ENCODE measurements at places on chromosomes 4 and X.

DNA sequence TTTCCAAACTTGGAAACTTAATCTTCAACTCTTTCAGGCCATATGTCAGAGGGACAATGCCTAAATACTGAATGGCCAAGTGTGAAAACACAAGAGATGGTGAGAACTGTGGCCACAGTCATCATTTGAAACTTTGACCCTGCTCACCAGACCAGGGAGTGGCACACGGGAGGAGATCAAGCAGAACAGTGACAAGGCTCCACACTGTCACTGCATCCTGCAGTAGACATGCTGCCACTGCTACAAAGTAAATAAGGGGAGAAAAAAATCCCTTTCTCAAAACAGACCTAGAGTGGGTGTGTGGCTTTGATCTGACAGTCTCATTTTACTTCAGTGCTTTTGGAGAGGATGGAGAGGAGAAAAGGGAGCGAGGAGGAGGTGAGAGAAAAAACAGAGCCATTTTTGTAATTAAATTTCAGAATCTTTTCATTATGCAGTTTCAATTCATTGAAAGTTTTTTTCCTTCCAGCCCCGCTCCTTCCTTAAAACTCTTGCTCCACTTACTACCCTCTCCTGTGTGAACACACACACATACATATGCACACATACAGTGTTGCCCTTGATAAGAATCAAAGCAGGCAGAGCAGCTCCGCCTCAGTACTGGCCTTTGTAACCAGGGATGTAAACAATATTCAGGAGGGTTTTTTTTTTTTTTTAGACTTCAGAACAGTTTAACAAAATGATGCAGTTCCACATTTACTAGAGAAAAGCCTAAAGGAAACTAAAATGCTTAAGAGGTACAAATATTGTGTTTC is 34.4 kb downstream of the NEXMIF start:
- DNase-seq = no peak

DNA sequence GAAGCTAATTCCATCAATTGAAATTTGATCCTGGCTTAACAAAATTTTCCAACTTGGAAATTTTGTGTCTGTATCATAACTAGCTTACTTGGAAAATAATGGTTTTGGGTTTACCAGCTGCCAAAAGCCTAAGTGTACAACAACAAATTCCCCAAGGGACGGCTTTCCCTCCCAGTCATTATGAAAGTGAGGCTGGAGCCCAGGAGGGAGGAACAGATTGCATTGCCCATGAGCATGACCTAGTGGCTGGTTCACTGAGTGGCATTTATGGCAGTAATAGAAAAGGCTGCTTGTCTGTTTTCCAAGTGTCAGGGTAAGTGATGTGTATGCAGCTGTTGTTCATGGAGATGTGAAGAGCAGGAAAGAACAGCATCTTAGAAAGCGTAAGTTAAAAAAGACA is 70.8 kb upstream of the HHIP start:
- DNase-seq = no peak

DNA sequence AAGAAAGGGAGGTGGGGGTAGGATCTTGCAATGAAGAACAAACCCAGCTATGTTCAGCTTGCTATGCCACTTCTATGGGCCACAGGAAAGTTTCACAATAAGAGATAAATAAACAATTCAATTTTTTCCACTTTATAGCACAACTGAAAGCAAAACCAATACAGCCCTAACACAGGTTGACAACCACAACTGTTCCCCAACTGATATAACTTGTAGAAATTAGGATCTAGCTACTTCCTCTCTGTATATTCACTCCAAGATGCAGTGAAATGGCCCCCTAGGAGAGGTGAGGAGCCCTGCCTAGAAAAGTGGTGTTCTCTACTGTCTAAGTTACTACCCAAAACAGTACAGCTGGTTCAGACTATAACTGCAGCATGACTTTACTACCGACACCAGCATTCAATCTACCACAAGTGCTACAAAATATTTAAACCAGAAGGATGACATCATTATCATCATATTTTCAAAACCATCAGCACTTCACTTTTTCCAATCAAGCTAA is 77.0 kb downstream of the FBXW7 start:
- no peak for DNase-seq

DNA sequence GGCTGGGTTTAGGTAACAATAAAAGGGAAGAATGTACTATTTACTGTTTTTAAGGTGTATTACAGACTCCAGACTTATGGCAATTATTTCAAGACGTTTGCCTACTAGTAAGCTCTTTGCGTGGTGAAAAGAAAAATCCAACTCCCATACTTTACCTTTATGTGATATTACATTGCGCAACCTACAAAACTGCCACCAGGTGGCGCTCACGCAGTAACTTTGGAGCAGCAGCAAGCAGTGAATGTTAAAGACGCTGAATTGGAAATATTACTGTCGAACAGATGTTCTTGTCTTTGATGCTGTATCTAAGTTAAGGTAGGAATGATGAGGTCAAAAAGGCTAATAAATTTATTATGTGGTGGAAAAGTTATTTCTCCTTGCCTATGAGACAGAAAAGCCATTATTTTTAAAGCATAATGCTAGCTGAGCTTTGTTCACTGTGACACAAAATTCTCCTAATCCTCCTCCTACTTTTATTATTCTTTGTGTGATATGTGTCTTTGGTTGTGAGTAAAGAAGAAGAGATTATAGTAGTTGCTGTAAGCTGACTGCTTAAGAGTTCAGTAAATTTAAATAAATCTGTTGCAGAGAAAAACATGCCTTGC is 1099.8 kb upstream of the TENM3 start:
- peak; percentile 18 for DNase-seq

GRCh38 chr4:139451997-139452396 is 1.9 kb upstream of the RAB33B start:
- no peak for DNase-seq

GRCh38 chr4:167721617-167722486 is 370.5 kb upstream of the ANXA10 start:
- DNase-seq = no peak

DNA sequence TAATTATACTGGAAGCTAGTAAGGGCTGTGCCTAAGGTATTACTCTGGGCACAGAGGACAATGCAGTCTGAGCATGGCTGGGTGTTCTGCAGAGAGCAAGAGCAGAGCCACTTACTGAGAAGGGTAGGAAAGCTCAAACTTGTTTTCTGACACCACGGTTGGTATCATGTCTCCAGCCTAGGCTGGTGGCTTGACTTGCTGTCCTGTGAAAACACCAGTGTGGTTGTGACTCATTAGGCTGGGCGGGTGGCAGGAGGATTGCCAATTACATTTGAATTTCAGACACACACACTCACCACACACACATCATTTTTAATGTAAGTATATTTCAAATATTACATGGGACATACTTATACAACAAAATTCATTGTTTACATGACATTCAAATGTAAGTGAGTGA is 19.7 kb upstream of the MTM1 start:
- DNase-seq = no peak

GRCh38 chrX:42624524-42624923 is 153.4 kb downstream of the PPP1R2C start:
- DNase-seq = no peak

GRCh38 chrX:153386097-153386496 is 15.1 kb downstream of the PNMA6E start:
- DNase-seq = no peak

DNA sequence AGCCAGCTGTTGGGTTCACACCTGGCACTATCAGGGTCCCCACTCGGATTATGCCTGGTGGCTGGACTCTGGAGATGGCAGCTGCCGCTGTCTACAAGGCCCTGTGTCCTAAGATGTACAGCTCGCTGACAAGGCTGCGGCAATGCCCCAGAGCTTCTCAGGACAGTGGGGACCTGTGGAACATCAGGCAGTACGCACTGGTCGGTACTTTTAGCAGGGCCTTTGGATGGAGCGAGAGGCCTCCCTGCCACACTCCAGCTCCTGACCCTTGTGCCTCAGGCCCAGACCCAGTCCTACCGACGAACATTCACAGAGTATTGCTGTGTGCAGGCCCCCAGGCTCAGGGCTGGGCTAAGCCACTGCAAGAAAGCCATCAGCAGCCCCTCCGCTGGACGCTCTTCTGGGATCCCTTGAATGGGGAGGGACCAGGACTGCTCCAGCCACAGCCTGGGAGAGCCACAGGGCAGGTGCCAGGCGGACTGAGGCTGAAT is 45.7 kb upstream of the HMX1 start:
- DNase-seq = no peak

GRCh38 chrX:124263743-124264142 is 68.7 kb upstream of the TEX13D start:
- DNase-seq = no peak

GRCh38 chr4:159950707-159951106 is 847.8 kb downstream of the RAPGEF2 start:
- DNase-seq = no peak

- no peak for DNase-seq
Observed at GRCh38 chr4:185889585-185889984, 77.6 kb upstream of the SORBS2 start.

- no peak for DNase-seq
Observed at GRCh38 chrX:109858602-109859341, 125.7 kb upstream of the ACSL4 start.

- DNase-seq = no peak
Observed at GRCh38 chrX:38939067-38939466, 137.8 kb downstream of the MID1IP1 start.

GRCh38 chr4:165992283-165992682 is 119.2 kb downstream of the TLL1 start:
- no peak for DNase-seq

DNA sequence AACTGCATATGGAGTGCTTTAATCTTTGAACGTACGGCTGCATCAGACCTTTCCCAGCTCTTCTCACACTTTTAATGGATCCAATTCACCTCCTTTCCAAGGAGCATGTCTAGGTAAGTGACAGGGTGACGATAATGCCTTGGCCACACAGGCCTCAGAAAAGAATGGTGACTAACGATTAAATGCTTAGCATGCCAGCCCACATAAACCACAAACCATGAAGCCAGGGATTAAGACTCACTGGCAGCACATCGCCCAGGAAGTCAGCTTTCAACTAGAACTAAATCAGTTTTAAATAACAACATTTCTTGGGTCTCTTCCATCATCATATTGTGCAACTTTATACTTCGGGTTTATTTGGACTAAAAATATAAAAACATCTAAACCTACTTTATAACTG is 28.7 kb downstream of the INPP4B start:
- peak; percentile 39 for DNase-seq

GRCh38 chr4:14856062-14856933 is 146.0 kb upstream of the CPEB2 start:
- DNase-seq = peak; percentile 68

DNA sequence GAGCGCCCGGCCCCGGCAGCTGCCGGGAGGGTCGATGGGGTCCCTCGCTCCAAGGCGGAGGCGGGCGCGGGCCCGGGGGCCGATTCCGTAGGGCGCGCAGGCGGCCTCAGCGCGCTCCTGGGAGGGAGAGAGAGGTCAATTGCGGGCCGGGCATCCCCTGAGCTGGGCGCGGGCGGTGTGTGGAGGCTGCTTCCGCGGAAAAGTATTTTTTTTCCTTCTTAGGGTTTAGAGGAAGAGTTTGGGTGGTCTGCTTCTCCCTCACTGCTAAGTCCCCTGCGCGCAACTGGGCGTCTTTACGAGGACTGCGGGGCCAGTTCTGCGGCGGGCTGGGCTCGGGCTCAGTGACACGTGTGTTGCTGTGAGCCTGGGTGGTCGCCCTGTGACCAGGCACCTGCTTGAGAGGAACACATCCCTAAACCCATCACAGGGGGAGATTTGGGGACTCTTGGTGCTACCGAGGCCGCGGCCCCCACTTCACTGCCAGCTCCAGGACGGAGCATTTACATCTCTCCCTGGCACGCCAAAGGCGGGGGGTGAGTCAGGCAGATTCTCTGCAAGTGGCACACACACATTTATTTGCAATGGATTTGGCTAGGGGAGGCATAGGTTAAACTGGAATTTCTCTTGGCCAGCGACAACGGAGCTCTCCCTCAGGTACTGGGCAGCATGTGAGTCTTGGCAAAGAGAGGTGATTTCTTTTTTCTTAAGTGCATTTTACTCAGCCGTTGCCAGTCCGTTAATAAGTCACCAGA is 151.2 kb upstream of the SLC4A4 start:
- DNase-seq = no peak

GRCh38 chrX:30971774-30972603 is 82.9 kb upstream of the TAB3 start:
- no peak for DNase-seq

GRCh38 chr4:109410776-109411175 is 22.8 kb upstream of the SEC24B start:
- no peak for DNase-seq

GRCh38 chr4:84495118-84495793 is 3.8 kb downstream of the NKX6-1 start:
- DNase-seq = no peak

DNA sequence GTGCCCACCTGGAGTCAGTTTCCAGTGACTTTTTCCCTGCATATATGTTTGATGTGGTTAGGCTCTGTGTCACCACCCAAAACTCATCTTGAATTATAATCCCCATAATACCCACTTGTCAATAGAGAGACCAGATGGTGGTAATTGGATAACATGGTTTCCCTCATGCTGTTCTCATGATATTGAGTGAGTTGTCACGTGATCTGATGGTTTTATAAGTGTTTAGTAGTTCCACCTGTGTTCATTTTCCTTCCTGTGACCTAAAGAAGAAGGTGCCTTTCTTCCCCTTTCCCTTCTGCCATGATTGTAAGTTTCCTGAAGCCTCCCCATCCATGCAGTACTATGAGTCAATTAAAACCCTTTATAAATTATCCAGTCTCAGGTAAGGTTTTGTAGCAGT is 740.9 kb downstream of the ARAP2 start:
- DNase-seq = no peak

- no peak for DNase-seq
Observed at GRCh38 chrX:149003863-149004660, 501.0 kb downstream of the IDS start.

GRCh38 chrX:110519906-110520452 is 161.3 kb downstream of the RTL9 start:
- DNase-seq = no peak
